ENCODE measurements at places on chromosomes 3 and 15.

GRCh38 chr15:38671006-38671387, 106.4 kb upstream of the RASGRP1 start:
- DNase-seq: no peak

GRCh38 chr3:183538486-183538885, 17.0 kb downstream of the KLHL6 start:
- DNase-seq: no peak

GRCh38 chr3:149812165-149812605, 830 bp upstream of the RNF13 start:
- DNase-seq: no peak

GRCh38 chr3:42148982-42149432, 57.9 kb downstream of the TRAK1 start:
- DNase-seq: no peak

GRCh38 chr3:170506556-170506955, 79.3 kb downstream of the SLC7A14 start:
- DNase-seq: peak; percentile 11

GRCh38 chr3:179450901-179451264, 387 bp downstream of the GNB4 start:
- DNase-seq: no peak

DNA sequence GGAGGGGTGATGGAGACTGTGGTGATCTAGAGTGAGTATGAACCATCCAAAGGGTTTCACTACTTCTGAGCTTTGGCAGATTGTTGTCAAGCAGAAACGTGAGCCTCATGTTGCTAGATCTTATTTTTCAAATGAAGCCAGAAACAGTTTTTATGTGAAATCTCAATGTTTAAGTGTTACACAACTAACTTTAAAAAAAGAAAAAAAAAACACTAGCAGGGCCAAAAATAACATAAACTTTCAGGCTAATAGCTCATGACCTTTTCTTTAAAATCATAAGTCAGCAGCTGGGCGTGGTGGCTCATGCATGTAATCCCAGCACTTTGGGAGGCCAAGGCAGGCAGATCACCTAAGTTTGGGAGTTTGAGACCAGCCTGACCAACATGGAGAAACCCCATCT, 2.1 kb upstream of the HTR3D start:
- DNase-seq: no peak

- DNase-seq: no peak
Measured at GRCh38 chr3:171939578-171939977, 96.4 kb downstream of the TMEM212 start.

- DNase-seq: no peak
Measured at GRCh38 chr3:65024148-65024547, 336.3 kb upstream of the ADAMTS9 start.

DNA sequence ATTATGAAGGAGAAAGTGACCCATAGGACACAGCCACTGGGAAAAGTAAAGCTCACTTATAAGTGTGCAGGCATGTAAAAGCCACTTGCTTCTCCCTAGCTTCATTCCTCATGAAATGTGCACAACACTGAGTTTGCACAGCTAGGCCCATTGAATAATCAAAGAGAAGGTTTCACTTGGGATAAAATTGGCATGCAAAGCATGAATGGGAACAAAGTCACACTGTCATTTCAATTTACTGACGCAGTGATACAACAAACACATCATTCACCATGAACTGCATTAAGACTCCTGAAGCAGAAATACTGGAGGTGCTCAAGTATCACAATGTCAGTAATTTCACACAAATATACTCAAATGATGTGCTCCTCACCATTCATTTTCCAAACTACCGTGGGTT, 61.1 kb downstream of the KCNMB2 start:
- no peak for DNase-seq

- DNase-seq: peak; percentile 37
Measured at GRCh38 chr15:62782071-62782841, 260.3 kb upstream of the TPM1 start.

DNA sequence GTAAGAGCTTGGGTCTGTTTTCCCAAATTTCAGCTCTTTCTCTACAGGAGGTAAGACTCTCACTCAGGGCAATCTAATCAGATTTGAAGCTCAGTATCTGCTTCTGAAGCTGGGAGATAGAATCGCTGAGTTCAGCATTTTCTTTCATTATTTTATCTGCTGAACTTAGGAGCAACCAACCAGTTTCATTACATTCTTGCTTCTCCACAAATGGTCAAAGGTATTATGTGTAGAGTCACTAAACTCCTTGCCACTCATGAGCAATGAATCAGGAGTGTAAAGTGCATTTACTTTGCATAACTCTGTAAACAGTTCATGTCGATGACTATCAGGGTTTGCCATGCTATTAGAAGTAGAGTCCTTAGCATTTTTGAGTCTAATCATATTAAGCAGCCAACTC, 249.4 kb downstream of the CHL1 start:
- DNase-seq: no peak

DNA sequence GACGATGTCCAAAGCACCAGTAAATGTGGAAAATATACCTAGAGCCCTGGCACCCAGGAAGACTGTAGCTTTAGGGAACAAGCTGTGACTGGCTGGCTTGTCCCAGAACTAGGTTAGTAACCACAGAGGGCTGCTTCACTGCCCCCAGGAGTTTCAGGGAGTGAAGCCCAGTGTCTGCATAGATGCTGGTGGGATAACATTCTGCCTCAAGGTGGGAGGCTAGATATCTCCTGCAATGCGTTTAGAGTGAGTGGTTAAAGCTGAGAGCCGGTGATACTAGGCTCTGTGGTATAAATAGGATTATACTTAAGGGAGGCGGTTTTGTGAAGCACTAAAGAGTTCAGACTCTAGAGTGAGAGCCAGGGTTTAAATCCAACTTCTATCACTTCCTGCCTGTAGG, 11.7 kb upstream of the CP start:
- no peak for DNase-seq

- no peak for DNase-seq
Measured at GRCh38 chr3:194139814-194140391, 4.0 kb downstream of the HES1 start.

DNA sequence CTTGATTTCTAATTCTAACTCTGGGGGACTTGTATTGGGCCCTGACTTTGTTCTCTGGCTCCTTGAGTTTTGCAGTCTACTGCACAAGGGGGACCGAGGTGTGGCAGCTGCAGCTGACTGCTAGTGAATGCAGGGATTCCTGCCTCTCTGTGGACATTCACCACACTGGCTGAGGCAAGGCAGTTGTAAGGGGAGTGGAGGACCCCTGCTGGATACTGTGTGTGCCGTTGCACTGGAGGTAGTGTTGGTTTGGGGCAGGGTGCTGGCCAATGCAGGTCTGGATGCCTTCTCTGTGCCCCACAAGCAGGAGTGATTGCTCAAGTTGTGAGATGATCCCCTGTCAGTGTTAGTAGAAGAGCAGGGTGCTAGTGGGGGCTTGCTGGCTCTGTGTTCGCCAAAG, 626.1 kb downstream of the SQOR start:
- DNase-seq: no peak

- no peak for DNase-seq
Measured at GRCh38 chr15:82548700-82549099, 8.4 kb upstream of the RPS17 start.

DNA sequence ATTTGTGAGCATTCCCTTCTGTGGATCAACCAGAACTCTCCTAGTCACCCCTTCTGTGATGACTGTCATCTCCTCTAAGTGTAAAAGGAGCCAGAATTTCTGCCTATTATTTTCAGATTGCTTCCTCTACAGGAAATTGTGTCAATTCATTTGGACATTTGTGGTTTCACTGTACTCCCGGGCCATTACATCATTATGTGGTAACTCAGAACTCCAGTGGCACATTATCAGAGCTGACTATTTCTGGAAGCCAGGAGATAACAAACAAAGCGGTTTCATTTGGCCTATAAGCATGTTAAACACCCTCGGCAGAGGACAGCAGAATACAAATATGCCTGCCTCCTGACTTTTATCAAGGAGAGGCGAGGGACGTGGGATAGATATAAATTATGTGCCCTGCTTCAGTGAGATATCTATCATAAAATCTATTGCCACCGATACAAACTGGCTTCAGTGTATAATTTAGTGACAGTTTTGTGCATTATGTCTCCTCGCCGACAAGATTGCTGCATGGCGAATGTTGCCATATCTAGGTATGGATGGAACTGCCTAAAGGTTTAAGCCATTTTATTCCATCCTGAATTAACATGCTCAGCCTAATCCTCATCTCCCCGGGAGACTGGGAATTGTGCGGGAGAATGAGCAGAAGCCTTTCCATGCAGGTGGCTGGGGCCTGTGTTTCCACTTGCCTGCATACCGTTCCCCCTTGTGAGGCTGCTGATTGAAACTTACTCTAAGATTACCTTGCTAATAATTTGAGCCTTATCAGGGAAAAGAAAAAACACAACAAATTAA, 193.4 kb upstream of the SEMA6D start:
- no peak for DNase-seq

GRCh38 chr3:110243081-110243480, 828.5 kb upstream of the NECTIN3 start:
- no peak for DNase-seq

- DNase-seq: no peak
Measured at GRCh38 chr3:59135096-59135495, 85.3 kb upstream of the CFAP20DC start.

Measured in NCI-H526 treated with DMSO at 0.1 percent for 48 hours (cell line).